Occipital lobe (tissue), 3 donors: ENCODE measurements at places on chromosomes 7 and 10. TPM values are rescaled to one million over a fixed set of nuclear protein-coding genes. Genes with fewer than 3 reads are reported as not detected.

DNA sequence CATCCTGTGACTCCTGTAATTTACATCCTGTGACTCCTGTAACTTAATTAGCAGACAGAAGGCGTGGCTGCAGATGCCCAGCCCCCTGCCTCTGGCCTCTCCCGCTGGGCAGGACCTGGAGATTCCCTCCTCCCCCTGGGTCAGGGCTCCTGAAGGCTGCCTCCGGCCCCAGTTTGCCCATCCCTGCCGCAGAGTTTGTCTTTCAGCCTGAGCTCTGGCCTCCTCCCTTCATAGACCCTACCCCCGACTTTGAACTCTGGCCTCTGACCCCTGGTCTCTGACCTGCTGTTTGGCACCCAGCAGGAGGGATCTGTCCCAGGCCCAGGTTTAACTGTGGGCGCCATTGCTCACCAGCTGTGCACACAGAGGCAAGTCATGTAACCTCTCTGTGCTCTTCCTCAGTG lies 45.6 kb downstream of the ELFN1 start:
- DNase-seq: no peak

- no peak for DNase-seq
Measured at GRCh38 chr7:120160166-120160565, 112.8 kb upstream of the KCND2 start.

GRCh38 chr7:93203496-93203895 lies 22.8 kb downstream of the HEPACAM2 start:
- no peak for DNase-seq

DNA sequence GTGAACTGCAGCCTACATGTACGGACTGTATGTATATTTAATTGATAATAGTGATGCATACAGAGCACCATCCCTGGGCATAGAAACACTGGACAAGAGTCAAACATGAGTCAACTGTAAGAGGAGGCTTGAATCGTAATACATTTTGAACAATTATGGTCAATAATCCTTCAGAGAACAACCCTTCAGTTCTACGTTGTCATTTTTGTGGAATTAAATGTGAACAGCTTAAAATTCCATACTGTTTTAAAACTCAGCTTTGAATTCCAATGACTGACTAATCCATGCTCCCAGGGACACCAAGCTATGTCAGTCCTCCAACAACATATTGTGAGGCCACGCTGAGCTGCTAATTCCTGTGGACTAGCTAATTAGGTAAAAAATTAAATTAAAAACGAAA lies 41.5 kb upstream of the KMT2E start:
- DNase-seq: no peak

DNA sequence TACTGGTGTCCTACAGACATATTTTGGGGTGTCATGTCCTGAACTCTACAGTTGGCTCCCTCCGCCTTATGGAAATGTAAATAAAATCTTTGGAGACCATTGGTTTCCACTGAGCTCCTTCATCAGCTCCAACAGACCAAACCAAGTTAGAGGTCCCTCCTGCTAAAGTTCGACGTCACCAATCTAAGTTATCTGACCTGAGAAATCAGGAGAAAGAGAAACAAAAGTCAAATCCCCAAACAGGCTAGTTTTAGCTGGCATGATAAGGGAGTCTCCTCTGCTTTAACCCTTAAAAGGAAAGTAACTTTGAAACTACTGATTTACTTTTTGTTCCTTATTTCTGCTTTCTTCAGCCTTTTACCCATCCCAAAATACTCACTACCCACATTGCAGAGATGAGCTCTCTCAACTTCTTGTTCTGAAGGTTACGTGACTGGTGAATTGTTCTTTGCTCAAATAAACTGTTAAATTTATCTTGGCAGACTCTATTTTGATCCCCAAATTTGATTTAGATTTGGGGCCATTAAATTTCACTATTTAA lies 39.9 kb downstream of the AVL9 start:
- no peak for DNase-seq

GRCh38 chr10:4561296-4561695 lies 264.7 kb upstream of the AKR1E2 start:
- DNase-seq: no peak

DNA sequence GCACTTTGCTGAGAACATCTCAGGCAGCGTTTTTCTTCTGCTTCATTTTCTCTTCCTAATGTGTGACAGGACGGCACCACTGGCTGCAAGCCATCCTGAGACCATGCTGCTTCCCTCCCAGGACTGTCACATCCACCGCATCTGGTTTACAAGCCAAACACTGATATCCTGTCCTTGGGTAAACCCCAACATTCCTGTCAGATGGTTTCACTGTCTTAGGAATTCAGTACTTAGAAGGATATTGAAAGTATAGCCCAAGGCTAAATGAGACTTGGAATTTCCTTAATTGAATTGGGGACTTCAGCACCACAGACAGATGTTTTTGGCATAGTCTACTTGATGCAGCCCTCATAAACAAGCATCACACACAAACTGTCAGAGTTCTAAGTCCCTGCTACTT lies 74.2 kb upstream of the PLXNA4 start:
- DNase-seq: no peak

- DNase-seq: no peak
Measured at GRCh38 chr7:142362349-142362748, 104.5 kb upstream of the PRSS58 start.

DNA sequence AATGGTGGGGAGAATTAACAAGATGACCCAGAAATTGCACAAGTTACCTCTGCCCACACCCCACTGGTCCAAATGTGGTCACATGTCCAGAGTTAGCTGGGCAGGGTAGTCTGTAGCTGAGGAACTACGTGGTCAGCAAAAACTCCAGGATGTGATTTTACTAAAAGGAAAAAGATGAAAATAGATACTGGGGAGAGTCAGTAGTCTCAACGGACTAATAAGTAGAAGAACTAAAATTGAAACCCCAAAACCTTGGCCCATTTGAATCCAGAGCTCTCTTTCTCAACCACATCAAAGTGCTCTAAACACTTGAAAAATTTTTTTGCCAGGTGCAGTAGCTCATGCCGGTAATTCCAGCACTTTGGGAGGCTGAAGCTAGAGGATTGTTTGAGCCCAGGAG lies 146.3 kb downstream of the SKIDA1 start:
- DNase-seq: no peak

DNA sequence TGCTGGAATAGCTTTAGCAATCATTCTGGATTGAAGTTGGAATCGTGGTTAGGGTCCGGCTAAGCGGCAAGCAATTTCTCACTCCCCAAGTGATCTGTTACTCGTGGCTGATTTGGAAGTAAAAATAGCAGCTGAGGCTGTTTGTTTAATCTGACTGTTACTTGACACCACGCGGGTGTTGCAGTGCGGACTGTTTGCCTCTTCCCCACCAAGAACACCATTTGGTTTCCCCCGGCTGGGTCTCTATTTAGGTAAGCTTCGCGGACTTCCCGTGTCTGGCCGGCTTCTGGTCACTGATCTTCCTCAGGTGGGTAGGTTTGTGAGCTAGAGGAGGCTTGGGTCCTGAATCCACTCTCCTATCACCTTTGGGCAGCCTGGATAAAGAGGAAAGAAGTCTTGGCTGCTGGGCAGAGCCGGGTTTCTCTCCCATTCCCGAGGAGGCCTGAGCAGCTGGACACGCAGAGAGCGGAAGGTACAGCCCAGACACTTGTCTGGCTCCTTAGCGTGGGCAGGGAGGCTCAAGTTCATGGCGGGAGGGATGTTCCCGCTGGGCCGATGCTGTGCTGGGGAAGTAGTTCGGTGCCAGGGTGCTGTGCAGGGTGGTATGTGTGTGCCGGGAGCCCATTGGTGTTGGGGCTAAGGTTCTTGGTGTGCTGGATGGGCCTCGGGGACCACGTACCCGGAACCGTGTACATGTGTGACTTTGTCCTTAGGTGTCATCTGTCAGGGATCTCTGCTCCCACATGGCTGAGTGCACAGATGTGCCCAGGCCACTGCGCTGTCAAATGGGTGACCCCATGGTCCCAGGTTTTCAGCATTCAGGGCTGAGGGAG lies at the start of gene C10orf71:
C10orf71 (plus strand) TSS at position 188 of the 833 bp plus-strand sequence. CDS start 23,376 bp downstream, outside the sequence.
- no peak for DNase-seq

DNA sequence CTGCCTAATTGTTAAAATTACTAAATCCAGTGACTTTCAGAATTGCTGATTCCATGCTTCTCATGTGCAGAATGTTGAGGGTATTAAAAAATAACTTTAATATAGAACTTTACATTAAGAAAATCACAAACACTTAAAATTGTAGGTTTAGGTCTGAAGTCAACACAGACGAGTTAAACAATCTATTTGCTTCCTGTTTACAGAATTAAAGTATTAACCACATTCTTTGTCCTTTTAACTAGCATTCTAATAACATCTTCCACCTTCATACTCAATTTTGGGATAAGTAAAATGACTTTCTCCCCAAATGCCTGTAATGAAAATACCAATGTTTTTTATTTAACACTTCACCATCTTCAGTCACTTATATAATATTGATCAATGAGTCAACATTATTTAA lies 2.2 kb downstream of the ITGB1 start:
- no peak for DNase-seq

GRCh38 chr7:108421720-108422331 lies 34.4 kb downstream of the NRCAM start:
- DNase-seq: no peak

GRCh38 chr7:127665922-127666321 lies 13.9 kb downstream of the SND1 start:
- no peak for DNase-seq

GRCh38 chr10:19767876-19768275 lies 48.4 kb upstream of the PLXDC2 start:
- DNase-seq: no peak

DNA sequence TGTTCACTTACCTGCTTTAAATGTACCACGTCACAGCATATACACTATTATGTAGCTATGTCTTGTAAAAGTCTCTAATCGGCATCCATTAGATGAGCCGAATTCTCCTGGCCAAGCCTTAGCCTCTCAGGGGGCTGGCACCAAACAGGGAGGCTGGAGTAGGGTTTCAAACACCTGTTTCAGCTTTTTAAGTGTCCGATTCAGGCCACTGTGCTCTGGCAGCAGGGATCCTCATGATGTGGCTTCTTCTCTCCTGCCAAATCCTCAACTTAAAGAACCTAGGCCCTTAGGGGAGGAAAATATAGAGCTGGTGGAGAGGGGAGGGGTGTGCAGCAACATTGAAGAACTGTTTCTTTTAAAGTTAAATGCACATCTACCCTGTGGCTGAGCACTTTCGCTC lies 68.5 kb upstream of the NFKB2 start:
- no peak for DNase-seq

GRCh38 chr7:67618556-67619162 lies 622.0 kb downstream of the TYW1 start:
- no peak for DNase-seq

Gene SGCE
- 92.8 TPM for total RNA-seq

Gene TRIM50
- 0.16 TPM for total RNA-seq

Gene BLOC1S2
- total RNA-seq: 44.0 TPM

Gene EZH2
- 28.9 TPM for total RNA-seq

Gene CYP51A1
- total RNA-seq: 345 TPM

Gene CYP2C8
- total RNA-seq: 3.4 TPM

Gene FRAT1
- 5.6 TPM for total RNA-seq
